ENCODE measurements at places on chromosomes 1 and 21.

DNA sequence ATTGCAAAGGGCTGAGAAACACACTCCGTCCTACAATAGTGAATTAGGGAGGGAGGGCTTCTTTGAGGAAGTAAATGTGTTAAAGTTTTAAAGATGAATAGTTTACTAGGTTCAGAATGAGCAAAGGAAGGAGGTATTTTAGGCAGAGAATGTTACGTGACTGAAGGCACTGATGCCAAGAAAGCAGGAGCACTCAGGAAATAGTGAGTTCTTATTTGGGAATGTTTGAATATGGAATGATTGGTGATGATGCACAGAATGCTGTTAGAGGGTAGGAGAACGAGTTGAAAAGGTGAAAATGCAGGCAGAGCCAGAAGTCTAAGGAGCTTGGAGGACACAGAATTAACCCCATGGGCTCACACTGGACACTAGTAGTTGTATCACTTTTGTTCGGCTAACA, 108.0 kb downstream of the NRIP1 start:
- no peak for DNase-seq

DNA sequence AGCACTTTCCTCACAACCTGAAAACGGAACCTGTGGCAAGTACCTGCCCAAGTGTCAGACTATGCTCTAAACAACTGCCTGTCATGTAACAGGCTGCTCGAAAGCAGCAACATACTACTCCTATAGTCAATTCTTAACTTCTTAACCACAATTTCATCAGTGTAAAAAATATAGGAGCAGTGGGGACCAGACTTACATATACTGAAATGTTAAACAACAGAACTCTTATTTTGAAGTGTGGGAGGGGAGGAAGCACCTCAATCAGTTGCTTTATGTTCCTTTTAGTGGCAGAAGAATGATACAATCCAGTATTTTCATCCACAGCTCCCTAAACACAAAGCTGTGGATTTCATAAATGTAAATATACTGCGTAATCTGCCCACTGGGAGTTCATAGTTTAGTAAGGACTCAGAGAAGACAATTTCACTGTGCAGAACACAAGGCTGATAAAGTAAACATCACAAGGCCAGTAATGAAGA, 44.2 kb downstream of the WLS start:
- peak; percentile 93 for DNase-seq

DNA sequence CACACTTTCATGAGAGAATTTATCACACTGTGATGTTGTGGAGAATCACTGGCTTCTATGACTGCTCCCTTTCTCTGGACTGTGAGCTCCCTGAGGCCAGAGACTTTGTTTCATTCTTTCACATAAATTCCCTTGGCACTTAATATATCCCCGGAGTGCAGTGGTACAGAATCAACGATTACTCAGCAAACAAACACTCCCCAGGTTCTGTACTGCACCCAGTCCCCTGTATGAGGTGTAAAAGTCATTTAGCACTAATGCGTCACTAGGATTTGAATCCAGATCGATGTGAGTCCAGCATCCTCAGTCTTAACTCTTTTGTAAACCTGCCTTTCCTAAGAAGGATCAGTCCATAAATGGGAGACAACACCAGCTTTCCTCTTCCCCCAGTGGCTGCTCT, 6.8 kb upstream of the UTP25 start:
- DNase-seq, result no peak

GRCh38 chr1:212178851-212179250, 106.4 kb upstream of the PPP2R5A start:
- DNase-seq, result no peak

DNA sequence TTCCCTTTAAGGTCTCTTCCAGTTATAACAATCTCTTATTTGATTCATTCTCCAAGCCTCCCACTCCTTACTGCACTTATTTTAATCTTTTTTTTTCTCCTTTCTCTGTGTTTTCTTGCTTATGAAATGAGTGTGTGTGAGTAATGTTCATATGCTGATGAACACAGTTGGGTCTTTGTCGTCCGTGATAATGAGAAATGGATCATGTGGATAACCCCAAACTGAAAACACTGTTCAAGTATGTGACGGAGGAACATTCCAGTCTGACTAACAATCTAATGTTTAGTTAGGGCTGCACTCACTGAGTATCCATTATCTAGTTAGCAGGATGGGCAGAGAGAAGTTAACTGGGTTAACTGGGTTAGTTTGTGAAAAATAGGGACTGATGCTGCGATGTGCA, 253.1 kb upstream of the DUSP10 start:
- DNase-seq, result peak; percentile 76

DNA sequence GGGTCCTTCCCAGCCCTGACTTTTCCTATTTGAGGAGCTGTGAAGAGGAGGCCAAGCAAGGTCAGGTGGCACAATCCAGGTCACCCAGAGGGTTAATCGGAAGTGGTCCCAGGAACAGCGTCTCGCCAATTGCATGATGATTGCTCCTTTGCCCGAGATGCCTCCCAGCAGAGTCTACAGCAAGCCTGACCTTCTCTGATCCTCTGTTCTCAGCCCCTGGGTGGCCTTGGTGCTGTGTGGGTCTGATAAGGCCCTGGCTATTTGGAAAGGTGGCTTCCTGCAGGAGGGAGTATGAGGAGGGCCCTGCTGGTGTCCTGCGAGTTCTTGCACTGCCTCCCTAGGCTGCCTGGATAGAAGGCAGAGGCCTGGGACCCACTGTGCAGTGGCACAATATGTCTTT, 116.2 kb downstream of the FOXD2 start:
- no peak for DNase-seq

- peak; percentile 86 for DNase-seq
Measured at GRCh38 chr1:46179138-46180081, 3.1 kb upstream of the P3R3URF start.

DNA sequence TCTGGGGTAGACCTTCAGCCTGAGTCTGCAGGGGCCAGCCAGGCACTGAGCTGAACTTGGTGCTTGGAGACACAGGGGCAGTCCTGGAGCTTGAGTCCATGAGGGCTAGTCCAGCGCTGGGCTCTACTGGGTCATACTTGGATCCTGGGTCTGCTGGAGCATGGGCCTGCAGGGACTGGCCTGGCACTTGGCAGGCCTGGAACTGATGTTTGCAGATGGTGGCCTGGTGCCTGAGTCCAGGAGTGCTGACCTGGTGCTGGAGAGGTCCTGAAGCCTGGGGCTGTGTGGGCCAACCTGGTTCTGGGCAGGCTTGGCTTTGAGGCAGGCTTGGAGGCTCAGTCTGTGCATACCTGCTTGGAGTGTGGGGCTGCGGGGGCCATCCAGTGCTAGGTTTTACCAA, 143.4 kb upstream of the DSCAM start:
- no peak for DNase-seq

- peak; percentile 67 for DNase-seq
Measured at GRCh38 chr1:11645670-11646265, 8.5 kb downstream of the FBXO2 start.

- no peak for DNase-seq
Measured at GRCh38 chr1:6897138-6897537, 111.9 kb downstream of the CAMTA1 start.

DNA sequence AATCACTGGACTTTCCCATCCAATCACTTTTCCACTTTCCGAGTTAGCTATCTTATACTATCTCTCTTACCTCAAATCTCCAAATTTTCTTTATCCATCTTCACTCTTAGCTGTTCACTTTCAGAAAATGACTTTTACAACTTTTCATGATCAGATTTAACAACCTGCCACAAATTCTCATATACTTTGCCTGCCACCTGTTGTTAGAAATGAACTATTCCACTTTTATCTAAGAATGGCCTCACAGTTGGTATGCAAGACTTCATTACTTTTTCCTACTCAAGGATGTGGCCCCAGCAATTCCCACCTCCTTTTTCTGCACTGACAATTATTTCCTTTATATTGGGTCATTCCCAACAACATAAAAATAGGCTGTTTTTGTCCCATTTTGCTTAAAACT, 93.6 kb upstream of the DEPDC1 start:
- DNase-seq, result no peak

DNA sequence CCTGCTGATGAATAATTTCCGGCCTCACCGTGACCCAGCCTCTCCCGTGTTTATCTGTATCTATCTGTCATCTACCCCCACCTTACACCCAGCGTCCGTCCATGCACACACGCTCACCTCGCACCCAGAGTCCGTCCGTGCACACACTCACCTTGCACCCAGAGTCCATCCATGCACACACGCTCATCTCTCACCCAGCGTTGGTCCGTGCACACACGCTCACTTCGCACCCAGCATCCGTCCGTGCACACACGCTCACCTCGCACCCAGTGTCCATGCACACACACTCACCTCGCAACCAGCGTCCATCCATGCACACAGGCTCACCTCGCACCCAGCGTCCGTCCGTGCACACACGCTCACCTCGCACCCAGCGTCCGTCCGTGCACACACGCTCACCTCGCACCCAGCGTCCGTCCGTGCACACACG, 25.0 kb upstream of the COL18A1 start:
- no peak for DNase-seq

GRCh38 chr1:231971397-231972110, 345.0 kb downstream of the DISC1 start:
- DNase-seq, result peak; percentile 77

DNA sequence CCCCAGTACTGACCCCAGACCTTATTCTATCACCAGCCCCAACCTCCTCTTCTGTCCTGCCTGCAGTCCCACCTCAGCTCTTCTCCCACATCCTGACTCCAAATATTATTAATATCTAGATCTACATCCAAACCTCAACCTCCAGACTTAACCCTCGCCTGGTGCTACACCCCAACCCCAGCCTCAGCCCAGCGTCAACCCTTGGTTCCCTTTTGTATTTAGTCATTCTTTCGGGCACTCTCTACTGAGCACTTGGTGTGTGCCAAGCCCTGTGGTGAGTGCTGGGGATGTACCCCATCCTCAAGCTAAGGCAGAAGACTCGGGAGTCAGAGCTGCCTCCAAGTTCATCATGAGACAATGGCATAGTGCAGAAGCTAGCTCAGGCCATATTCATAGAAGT, 1.1 kb downstream of the SHISAL2A start:
- DNase-seq, result no peak

DNA sequence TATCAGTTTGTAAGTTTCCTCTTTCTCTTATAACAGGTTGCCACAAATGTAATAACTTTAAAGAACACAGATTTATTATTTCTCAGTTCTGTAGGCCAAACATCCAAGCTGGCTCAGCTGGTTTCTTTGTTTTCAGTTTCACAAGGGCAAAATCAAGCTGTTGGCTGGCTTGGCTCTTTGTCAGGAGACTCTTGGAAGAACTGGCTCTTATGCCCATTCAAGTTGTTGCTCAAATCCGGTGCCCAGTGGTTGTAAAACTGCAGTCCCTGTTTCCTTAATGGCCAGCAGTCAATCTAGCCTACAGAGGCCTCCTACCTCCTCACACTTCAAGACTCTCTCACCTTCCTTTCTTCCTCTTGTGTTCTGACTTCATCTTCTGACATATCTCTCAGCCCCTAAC, 1171.0 kb downstream of the MRPL39 start:
- no peak for DNase-seq

DNA sequence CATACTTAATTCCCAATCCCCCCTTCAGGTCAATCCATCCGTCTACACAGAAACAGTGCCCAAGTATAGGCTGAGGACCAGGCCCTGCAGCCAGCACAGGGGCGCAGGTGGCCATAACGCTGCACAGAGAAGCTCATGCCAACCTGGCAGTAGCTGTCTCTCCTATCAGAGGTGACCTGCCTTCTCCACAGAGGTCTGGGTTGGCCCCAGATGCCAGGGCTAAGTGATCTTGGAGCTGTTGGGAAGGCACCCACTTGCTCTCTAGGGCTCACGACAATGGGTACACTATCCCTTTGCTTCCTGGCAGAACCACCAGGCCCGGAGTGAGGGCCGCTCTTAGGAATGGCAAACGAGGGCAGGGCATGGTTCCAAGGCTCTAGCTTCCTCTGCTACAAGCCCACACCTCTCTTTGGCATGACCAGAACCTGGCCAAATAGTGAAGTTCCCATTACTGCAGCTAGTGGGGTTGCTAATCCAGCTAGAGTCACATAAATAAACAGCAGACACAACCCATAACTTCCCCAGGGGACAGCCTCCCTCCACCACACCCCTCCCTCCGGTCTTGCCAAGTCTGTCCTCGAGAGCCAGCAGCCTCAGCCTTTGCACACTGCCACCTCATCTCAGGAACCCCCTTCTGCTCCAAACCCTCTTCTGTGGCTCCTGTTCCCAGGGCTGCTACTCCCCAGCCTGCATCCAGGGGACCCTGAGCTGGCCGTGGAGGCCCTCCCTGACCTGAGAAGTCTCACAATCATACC, 113.0 kb downstream of the GLIS1 start:
- DNase-seq, result no peak

DNA sequence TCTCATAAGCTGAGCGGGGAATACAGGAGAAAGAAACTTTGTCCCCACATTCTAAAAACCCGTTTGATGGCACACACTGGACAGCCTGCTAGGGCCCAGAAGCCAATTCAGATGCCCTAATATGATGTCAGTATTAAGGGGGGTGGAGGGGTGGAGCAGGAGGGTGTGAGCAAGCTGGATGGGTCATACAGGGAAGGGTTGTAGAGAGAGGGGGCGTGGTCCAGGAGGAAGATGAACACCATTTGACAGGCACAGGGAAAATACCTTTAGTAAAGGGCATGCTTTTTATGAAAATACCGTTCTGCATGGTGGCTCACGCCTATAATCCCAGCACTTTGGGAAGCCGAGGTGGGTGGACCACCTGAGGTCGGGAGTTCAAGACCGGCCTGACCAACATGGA, 6.0 kb downstream of the TARS2 start:
- no peak for DNase-seq

GRCh38 chr1:94408104-94408830, 9.9 kb upstream of the ABCD3 start:
- no peak for DNase-seq

GRCh38 chr1:37478890-37479254, 4.5 kb downstream of the ZC3H12A start:
- peak; percentile 70 for DNase-seq

DNA sequence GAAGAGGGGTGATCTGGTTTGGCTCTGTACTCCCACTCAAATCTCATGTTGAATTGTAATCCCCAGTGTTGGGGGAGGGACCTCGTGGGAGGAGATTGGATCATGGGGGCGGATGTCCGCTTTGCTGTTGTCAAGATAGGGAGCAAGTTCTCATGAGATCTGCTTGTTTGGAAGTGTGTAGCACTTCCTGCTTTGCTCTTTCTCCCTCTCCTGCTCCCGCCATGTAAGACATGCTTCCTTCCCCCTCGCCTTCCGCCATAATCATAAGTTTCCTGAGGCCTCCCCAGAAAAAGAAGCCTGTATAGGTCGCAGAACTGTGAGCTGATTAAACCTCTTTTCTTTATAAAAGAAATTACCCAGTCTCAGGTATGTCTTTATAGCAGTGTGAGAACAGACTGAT, 27.9 kb downstream of the MYOM3 start:
- DNase-seq, result no peak

DNA sequence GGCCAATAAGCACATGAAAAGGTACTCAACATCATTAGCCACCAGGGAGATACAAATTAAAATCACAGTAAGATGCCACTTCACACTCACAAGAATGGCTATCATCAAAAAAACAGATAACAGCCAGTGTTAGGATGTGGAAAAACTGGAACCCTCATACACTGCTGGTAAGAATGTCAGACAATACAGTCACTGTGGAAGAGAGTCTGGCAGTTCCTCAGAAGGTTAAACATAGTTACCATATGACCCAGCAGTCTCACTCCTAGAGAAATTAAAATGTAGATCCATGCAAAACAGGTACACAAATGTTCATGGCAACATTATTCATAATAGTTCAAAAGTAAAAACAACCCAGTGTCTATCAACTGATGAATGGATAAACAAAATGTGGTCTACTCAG, 33.3 kb downstream of the LDLRAD1 start:
- DNase-seq, result no peak

GRCh38 chr1:241895013-241895412, 47.0 kb downstream of the EXO1 start:
- DNase-seq, result no peak

GRCh38 chr21:34498623-34499022, 13.4 kb downstream of the KCNE1 start:
- DNase-seq, result peak; percentile 85

- DNase-seq, result no peak
Measured at GRCh38 chr1:63321785-63322113, 618 bp upstream of the FOXD3 start.
